ENCODE measurements at places on chromosomes 16 and 17. TPM values are rescaled to one million over a fixed set of nuclear protein-coding genes. Genes with fewer than 3 reads are reported as not detected.

Gene HOXB8
- total RNA-seq = 2.0 TPM

Gene NUPR1
- total RNA-seq = 46.6 TPM

Gene SOX15
- total RNA-seq = 4.0 TPM

Gene OR2C1
- total RNA-seq = 0.68 TPM

Gene TBC1D3G
- 14.6 TPM for total RNA-seq

Gene EPX
- total RNA-seq = not detected

Gene SCGB1C2
- total RNA-seq = not detected

Gene REXO5
- 228 TPM for total RNA-seq

Gene ABCA8
- 188 TPM for total RNA-seq

Gene CLEC3A
- 0.74 TPM for total RNA-seq

Gene MARCHF10
- 61.5 TPM for total RNA-seq

Gene PIMREG
- total RNA-seq = 1.8 TPM

Gene C16orf86
- 43.4 TPM for total RNA-seq

Data from testis (tissue), 5 donors.